H9 (cell line): ENCODE measurements at places on chromosomes 5 and 9. TPM values are rescaled to one million over a fixed set of nuclear protein-coding genes. Genes with fewer than 3 reads are reported as not detected.
A peak's percentile ranks its signal among the peaks of the same experiment; 100 is the strongest.

The PCDHA11 gene
- 6.3 and 6.6 TPM in 2 replicates for total RNA-seq

DNA sequence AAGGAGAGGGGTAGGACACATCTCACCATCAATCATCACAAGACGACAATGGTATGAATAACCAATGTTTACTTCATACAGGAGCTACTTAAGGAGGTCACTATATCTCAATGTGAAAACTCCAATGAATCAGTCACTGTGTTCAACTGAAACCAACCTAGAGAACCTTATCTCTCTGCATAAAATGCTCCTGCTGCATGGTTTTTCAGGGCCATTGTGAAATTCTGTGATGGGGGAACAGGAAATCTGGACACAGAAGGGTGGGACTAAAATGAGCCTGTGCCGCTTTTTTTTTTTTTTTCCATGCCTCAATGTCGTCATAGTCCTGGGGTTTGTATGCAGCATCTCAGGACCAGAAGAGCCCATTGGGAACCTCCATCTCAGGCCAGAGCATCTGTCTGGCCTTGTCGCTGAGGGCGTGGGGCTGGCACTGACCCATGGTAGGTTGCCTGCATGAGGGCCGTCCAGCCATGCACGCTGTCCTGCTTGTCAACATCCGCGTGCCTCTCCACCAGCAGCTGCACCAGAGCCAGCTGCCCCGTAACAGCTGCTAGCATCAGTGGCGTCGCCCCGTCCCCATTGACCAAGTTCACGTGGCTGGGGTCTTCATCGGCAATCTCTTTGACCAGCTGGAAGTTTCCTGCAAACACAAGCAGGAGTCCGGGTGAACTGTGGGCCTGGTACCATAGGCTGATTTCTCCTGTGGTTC, 12.7 kb downstream of the ANKS6 start:
- DNase-seq: no peak

The RORB gene
- total RNA-seq: 0.26 and 0.31 TPM in 2 replicates

DNA sequence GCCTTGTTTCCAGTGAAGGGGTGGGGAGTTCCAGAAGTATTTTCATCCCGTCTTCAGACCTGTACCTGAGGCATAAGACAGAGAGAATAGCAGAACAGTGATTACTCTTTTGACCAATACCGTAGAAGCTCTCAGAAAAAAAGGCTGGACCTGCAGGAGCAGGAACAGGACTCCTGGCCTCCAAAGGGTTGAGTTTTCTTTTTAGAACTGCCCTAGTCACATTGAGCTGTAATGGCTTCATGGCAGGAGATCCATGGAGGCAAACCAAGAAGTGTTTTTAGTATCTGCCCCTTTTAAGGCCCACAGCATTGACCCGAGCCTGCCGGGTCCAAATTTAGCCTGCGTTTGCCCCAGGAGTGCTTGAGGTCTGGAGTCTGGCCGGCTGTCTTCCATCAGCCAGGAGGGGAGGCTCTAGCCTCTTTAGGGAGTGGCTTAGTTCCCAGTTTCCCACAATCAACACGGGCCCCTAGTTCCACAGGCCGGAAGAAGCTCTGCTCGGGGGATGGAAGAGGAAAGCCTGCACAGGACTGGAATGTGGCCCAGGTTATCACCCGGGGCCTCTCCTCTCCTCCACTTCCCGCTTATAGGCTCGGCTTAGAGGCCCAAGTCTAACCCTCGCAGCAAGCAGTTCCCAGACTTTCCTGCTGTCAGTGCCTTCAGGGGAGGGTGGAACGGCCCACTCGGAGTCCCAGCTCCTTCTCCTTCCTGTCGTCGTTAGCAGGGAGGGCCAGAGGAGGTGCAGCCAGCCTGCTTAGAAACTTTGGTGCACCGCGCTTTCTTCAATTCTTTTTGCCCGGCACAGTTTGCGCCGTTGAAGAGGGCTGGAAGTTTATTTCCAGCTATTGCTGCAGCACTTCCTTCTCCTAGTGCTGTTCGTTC, 80.7 kb downstream of the C9orf152 start:
- DNase-seq: peak; percentile 70

The DOCK8 gene
- 1.4 and 2.3 TPM in 2 replicates for total RNA-seq

DNA sequence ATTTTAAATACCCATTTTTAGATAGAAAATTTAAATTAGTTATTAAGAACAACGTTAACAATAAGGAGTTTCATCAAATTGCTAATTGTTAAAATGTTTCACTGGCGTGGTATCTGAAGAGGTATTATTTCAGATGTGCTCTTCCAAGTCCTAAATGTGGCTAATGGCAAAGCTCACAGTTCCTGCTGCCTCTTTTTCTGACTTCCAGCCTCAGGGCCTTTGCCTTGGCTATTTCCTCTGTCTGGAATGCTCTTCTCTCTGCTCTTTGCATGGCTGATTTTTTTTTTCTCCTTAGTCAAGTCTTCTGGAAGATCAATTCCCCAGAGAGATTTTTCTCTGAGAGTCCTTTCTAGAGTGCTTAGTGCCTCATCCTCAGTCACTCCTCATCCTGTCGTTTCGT, 9.6 kb upstream of the SSBP2 start:
- DNase-seq: no peak

GRCh38 chr9:35306283-35306682, 144.5 kb downstream of the UNC13B start:
- no peak for DNase-seq

DNA sequence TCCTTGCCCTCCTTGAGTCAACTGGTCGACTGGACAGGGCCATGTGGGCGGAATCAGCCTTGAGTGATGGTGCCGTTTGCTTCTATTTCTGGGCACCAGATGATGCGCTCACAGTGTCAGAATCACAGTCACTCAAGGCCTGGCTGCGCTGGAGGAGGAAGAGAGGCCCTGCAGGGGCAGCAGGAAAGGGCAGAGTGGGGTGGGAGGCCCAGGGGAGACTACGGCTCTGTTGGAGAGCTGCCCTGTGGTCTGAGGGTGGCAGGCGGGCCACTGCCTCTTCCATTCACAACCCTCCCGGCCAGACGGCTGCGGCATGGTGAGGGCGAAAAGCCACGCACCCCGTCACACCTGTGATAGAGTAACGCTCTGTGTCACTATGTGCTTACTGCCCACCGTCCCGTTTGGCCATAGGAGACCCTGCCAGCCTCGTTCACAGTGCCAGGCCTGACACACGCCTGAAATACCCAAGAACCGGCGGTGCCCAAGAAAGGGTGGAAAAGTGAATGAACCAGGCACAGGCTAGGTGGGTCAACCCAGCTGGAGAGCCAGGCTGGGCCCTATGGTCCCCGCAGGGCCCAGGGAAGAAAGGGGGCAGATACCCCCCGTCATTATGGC, 9.9 kb downstream of the PLPP7 start:
- no peak for DNase-seq

GRCh38 chr5:154166901-154167791, 23.4 kb upstream of the GALNT10 start:
- peak; percentile 49 for DNase-seq

DNA sequence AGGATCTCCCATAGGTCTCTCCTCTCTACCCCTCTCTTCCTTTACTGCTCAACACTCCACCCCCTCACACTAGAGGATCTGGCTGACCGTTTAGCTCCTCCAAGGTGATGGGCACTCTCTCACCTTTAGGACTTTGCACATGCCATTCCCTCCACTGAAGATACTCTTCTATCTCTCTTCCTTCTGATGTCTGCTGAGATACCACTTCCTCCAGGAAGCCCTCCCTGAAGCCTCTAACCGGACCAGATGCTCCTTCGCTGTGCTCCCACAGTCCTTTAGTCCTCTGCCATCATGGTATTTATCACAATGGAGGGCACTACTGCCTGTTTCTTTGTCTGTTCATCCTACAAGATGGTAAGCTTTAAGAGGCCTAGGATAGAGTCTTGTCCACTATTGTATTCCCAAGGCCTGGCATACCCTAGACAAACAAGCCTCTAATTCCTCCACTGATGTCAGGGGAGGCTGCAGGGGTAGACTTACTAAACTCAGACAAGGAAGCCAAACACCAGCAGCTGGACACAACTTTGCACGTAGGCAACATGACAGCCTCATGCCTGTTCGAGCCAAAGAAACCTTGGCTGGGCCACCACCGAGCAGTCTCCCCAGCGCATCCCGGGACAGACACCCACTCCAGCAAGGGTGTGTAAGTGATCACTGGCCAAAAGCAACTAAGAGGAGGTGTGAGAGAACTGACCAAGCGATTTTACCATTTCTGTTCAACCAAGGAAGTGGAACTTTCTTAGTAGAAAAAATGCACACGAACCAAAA, 20.2 kb downstream of the ORM2 start:
- no peak for DNase-seq

The RMRP gene
- 18,417 and 20,652 TPM in 2 replicates for total RNA-seq

The ANKRD34B gene
- 0.70 and 0.72 TPM in 2 replicates for total RNA-seq

- DNase-seq: no peak
Measured at GRCh38 chr9:87876708-87877107, 6.0 kb upstream of the SPATA31E1 start.

- no peak for DNase-seq
Measured at GRCh38 chr5:37424441-37424840, 45.3 kb downstream of the WDR70 start.

DNA sequence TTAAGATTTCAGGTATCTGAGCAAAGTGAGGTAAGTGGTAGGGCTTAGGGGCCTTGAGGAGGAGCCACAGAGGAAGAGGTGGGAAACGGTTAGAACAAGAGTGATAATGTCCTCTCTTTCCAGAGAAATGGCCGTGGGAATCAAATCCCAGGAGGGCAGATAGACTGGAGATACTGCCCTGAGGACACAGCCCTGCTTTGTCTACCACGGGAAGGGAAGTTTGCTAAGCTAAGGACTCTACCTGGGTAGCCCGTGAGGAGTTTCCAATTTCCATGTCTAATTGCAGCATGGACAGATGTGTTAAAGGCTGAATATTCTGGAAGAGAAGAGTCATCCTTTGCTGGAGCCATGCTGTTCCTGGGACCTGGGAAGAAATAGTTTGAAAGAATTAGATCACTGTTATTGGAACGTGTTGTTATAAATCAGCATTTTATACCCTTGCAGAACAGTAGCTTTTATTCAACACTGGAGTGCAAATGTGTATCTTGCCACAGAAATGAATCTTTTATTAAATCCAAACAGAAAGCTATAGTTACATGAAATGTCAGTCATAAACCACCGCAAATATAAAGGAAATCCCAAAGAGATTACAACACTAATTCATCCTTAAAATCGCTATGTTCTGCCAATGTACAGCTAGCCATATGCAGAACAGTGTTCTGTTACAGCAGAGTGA, 133.2 kb upstream of the LHFPL2 start:
- no peak for DNase-seq

The VAV2 gene
- 58.7 and 58.9 TPM in 2 replicates for total RNA-seq

GRCh38 chr5:138793575-138793974, 40.4 kb downstream of the CTNNA1 start:
- no peak for DNase-seq

- peak; percentile 50 for DNase-seq
Measured at GRCh38 chr5:157459715-157460599, at the start of gene NIPAL4. Gene NIPAL4, plus strand, starts transcription at chr5:157460213. Its CDS starts 108 bp downstream, at chr5:157460321.

GRCh38 chr5:42858031-42858643, 46.4 kb upstream of the SELENOP start:
- no peak for DNase-seq

DNA sequence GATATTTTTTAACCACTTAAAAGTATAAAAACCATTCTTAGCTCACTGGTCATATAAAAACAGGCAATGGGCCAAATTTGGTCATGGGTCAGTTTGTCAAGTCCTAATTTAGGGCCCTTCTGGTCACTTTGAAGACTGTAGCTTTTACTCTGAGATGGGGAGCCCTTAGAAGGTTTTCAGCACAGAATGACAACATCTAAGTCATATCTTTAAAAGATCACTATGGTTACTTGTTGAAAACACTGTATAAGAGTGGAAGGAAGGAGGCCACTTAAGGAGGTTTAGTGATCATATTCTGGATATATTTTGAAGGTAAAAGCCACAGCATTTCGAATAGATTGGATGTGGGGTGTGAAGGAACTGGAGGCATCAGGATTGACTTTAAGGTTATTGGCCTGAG, 76.7 kb downstream of the STRBP start:
- no peak for DNase-seq

The NKD2 gene
- 7.3 and 7.7 TPM in 2 replicates for total RNA-seq

DNA sequence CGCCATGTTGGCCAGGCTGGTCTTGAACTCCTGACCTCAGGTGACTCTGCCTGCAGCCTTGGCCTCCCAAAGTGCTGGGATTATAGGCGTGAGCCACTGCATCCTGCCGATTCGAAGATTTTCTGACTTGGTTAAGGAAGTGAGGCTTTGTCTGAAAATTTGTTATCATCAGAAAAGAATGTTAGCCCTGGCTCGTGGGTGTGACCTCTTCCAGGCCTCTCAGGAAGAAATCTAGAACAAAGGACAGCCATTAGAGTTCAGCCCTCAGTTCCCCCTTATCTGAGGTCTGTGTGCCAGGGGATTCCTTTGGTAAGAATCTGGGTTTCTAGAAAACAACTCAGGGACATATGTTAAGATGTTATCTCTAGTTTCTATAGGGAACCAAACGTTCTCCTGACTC, 6.2 kb downstream of the OR2S2 start:
- no peak for DNase-seq

- DNase-seq: no peak
Measured at GRCh38 chr9:81530310-81530810, 159.0 kb downstream of the TLE1 start.

The TTC1 gene
- total RNA-seq: 62.6 and 63.3 TPM in 2 replicates

DNA sequence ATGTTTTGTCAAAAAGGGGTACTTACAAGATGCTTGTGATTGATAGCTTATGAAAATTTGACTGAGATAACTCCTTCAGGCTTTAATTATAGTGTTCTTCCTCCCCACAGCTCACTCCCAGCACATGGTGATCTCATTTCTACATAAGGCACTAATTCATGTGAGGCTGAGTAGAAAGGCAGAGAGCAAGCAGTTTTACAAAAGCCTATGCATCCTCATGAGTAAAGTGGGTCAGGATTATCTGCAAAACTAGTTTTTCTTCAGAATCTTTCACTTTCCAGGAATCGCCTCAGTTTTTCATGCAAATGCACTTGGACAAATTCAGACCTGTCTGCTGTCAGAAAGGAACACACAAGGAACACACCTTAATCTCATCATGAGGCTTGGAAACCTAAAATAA, 92.1 kb upstream of the FBN2 start:
- DNase-seq: no peak

The CLIC3 gene
- 0.29 and 0.31 TPM in 2 replicates for total RNA-seq

- DNase-seq: peak; percentile 53
Measured at GRCh38 chr9:96245399-96245798, 56.6 kb downstream of the HSD17B3 start.

DNA sequence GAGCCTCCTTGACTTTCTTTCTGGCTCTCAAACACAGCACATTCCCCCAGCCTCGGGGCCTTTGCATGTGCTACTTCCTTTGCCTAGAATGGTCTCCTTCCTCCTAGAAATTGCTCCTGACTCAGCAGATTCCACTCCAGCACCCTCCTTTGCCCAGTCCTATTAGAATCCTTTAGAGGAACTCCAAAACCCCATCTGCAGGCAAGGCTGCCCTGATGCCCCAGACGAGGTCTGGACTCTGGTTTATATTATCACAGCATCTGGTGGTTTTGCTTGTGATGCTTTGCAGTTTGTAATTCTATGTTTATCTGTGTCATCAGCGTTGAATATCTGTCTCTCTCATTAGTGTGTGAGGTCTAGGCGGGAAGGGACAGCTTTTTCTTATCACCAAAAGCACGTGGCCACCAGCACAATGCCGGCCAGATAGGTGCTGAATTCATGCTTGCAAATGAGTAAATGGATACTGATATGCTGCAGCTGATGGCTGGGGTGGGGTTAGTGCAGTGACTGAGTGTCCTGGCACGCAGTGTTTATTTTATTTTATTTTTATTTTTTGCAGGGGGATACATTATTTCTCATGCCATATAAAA, 30.0 kb upstream of the ANKH start:
- DNase-seq: no peak
